ENCODE measurements at places on chromosomes 7 and 10.

- no peaks in the 10 kb centered on the region for H3K27me3 ChIP-seq
- H3K4me3 ChIP-seq = no peak overlapping the region
- DNase-seq = no peak
- peaks cover 26% of the 10 kb centered on the region for H3K4me1 ChIP-seq
- no peak overlapping the region for H3K27ac ChIP-seq
Measured at GRCh38 chr10:10520491-10521385, 496.9 kb upstream of the CELF2 start.

DNA sequence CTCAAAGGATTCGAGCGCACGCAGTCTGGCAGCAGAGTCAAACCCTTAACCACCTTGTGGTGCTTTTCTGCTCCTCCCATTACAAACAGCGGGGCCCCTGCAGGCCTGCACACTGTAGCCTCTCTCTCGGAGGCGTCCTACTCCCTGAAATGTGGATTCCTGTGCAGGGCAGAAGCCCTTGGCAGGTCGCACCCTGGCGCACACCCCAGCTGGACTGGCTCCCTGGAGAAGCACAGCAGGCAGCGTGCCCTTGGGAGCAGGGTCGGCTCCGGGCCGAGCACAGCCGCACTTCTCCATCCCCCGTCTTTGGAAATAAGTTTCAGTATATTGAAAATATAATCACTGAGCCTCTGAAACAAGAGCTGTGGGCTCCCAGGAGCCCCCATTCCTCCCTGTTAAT, 144.1 kb downstream of the C10orf105 start:
- no peaks in the 10 kb centered on the region for H3K4me1 ChIP-seq
- DNase-seq = no peak
- no peak overlapping the region for H3K27ac ChIP-seq
- no peaks in the 10 kb centered on the region for H3K36me3 ChIP-seq
- no peak overlapping the region for H3K4me3 ChIP-seq
- H3K27me3 ChIP-seq = no peaks in the 10 kb centered on the region

GRCh38 chr10:13957856-13958255, 371.1 kb downstream of the PRPF18 start:
- no peaks in the 10 kb centered on the region for H3K27me3 ChIP-seq
- peaks cover 13% of the 10 kb centered on the region for H3K4me1 ChIP-seq
- H3K4me3 ChIP-seq = no peak overlapping the region
- no peak overlapping the region for H3K27ac ChIP-seq
- no peak for DNase-seq
- no peaks in the 10 kb centered on the region for H3K36me3 ChIP-seq

- no peak overlapping the region for H3K27ac ChIP-seq
- H3K4me1 ChIP-seq = no peaks in the 10 kb centered on the region
- H3K27me3 ChIP-seq = peaks cover 10% of the 10 kb centered on the region
- no peak for DNase-seq
- no peaks in the 10 kb centered on the region for H3K36me3 ChIP-seq
- H3K4me3 ChIP-seq = no peak overlapping the region
Measured at GRCh38 chr7:155252444-155252887, 45.2 kb upstream of the INSIG1 start.

DNA sequence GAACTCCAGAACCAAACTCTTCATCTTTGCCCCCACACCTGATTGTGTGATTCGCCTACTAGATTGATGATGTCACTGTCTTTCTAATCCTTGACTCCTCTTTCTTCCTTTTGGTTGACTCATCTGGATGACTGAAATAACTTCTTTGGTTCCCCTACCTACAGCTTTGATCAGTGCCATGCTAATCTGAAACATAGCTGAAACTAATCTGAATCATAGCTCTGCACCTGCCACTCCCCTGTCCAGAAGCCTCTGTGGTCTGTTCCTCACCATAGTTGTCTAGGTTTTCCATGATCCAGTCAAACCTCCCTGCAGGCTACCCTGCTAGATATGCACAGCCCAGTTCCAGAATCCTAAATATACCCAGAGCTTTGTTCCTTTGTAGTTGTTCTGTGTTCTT, 51.9 kb downstream of the ZNF365 start:
- no peaks in the 10 kb centered on the region for H3K27me3 ChIP-seq
- peak; percentile 29 for DNase-seq
- no peaks in the 10 kb centered on the region for H3K36me3 ChIP-seq
- H3K4me1 ChIP-seq = no peaks in the 10 kb centered on the region

DNA sequence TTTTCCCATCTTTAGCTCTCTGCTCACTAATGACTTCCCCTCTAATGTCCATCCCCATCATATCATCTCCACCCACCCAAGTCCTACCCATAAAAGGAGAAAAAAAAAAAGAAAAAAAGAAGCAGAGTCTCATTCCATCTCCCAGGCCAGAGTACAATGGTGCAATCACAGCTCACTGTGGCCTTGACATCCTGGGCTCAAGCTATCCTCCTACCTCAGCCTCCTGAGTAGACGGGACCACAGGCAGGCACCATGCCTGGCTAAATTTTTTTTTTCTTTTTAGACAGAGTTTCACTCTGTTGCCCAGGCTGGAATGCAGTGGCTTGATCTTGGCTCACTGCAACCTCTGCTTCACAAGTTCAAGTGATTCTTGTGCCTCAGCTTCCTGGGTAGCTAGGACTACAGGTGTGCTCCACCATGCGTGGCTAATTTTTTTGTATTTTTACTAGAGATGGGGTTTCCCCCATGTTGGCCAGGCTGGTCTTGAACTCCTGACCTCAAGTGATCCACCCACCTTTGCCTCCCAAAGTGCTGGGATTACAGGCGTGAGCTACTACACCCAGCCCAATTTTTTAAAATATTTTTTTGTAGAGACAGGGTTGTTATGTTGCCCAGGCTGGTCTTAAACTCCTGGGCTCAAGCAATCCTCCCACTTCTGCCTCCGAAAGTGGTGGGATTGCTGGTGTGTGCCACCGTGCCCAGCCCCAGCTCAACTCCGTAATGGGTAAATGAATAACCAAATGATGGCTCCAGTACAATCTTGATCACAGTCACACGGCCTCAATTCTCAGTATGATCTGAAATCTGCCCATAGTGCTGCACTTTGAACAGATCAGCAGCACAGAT, 24.6 kb upstream of the SGMS1 start:
- no peak overlapping the region for H3K27ac ChIP-seq
- no peaks in the 10 kb centered on the region for H3K4me1 ChIP-seq
- no peak overlapping the region for H3K4me3 ChIP-seq
- no peaks in the 10 kb centered on the region for H3K27me3 ChIP-seq

DNA sequence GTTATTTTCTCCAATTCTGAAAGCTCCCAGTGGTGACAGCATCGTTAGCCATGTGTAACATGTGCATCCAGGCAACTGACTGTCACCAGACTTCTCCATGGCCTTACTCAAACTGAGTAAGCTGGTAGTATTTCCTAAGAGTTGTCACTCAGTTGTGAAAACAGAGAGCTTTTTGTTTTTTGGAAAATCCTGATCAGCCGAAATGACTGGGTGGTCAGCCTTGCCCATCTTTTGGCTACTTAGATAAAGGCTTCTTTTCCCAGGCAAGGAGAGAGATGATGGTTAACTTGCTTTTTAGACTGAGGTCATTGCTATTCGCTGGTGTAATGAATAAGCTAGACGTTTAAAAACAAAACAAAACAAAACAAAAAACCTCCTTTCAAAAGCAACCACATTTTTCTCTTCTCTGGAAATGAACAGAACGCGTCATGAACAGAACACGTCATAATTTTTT, 159.5 kb upstream of the KLF14 start:
- DNase-seq = no peak
- H3K4me1 ChIP-seq = peaks cover 14% of the 10 kb centered on the region
- no peaks in the 10 kb centered on the region for H3K27me3 ChIP-seq

GRCh38 chr10:125169279-125169678, 8.9 kb upstream of the CTBP2 start:
- H3K4me3 ChIP-seq = no peak overlapping the region
- no peaks in the 10 kb centered on the region for H3K4me1 ChIP-seq
- no peaks in the 10 kb centered on the region for H3K36me3 ChIP-seq

DNA sequence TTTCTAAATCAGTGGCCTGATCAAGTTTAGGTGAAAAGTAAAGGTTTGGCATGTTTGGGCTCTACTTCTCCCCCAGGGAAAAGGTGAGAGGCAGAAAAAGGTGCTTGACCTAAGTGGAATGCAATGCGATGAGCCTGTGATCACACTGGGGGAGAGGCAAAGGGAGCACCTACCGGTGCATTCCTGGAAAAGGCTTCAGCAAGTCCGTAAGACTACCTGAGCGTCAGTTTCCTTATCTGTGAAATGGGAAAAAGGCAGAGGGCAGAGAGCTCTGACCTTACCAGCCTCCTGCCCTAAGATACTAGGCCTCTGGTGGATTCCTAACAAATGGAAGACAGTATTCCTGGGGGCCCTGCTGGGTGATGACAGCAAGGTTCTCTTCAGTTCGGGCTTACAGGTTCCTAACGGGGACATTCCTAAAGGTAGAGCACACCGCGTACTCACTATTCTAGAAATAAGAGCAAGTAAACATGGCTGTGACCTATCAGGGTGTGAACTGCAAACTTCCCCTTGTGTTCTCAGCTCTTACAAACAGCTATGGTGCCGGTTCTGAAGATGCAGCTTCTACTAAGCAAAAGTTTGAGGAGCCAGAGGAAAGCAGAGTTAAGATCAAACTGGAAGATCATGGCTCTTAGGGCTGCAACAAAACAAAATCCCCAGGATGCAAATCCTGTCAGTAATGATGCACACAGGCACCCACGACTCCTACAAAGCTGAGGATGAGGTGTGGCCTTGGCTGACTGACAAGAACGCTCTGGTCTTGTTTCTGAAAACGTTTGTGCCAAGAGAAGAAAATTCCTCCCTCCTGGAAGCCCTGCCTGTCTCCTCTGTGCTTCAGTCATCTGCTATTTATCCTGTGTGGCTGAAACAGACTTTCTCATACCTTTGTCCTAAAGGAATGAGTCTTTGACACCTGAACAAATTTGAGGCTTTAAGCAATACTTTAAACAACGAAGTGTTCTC, 13.3 kb upstream of the ACSL5 start:
- H3K36me3 ChIP-seq = no peaks in the 10 kb centered on the region
- no peaks in the 10 kb centered on the region for H3K4me1 ChIP-seq
- H3K27ac ChIP-seq = no peak overlapping the region
- no peak overlapping the region for H3K4me3 ChIP-seq

- H3K27ac ChIP-seq = no peak overlapping the region
- peaks cover 13% of the 10 kb centered on the region for H3K4me1 ChIP-seq
- no peaks in the 10 kb centered on the region for H3K27me3 ChIP-seq
- peak overlapping the region; percentile 98 for H3K4me3 ChIP-seq
- H3K36me3 ChIP-seq = no peaks in the 10 kb centered on the region
Measured at GRCh38 chr10:110224992-110225391, 17.6 kb downstream of the MXI1 start.

DNA sequence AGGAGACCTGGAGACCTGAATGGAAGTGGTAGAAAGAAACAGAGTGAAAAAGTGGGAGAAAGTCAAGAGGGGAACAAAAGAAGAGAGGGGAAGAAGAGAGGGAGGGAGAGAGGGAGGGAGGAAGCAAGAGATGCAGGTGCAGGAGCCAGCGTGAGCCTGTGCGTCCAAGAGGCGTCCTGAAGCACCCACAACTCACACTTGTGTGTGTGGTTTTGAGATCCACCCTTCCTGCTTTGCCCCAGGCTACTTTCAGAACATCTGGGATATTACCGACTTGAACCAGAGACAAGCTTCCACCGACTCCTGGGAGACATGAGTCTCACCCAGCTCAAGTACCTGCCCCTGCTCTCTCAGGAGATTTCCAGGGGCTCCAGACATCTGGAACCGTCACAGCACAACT, 9.8 kb downstream of the AFAP1L2 start:
- H3K27me3 ChIP-seq = no peaks in the 10 kb centered on the region
- no peaks in the 10 kb centered on the region for H3K36me3 ChIP-seq
- peaks cover 46% of the 10 kb centered on the region for H3K4me1 ChIP-seq
- no peak for DNase-seq
- no peak overlapping the region for H3K4me3 ChIP-seq

DNA sequence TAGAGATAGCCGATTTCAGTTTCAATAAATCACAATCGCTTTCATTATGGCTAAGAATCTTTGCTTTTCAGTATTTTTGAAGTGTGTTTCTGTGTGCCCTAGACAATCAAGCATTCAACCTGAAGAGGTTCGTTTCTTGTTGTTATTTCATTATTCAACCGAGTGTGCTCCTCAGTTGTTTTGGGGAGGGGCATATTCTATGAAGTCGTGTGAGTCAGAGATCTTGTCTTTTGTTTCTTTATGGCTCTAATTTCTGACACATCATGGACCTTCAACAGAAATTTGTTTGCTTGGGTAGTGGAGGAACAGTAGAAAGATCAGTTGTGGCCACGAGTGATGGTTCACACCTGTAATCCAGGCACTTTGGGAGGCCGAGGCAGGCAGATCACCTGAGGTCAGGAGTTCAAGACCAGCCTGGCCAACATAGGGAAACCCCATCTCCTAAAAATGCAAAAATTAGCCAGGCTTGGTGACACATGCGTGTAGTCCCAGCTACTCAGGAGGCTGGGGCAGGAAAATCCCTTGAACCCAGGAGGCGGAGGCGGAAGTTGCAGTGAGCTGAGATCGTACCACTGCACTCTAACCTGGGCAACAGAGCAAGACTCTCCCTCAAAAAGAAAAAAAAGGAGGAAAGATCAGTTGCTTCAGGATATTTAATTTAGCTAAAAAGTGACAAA, 38.3 kb downstream of the C1QL3 start:
- no peak overlapping the region for H3K4me3 ChIP-seq
- H3K4me1 ChIP-seq = no peaks in the 10 kb centered on the region
- H3K36me3 ChIP-seq = no peaks in the 10 kb centered on the region
- H3K27ac ChIP-seq = no peak overlapping the region
- H3K27me3 ChIP-seq = no peaks in the 10 kb centered on the region

GRCh38 chr10:7161484-7162250, 249.2 kb downstream of the SFMBT2 start:
- H3K36me3 ChIP-seq = no peaks in the 10 kb centered on the region
- no peaks in the 10 kb centered on the region for H3K4me1 ChIP-seq
- H3K27me3 ChIP-seq = no peaks in the 10 kb centered on the region
- no peak overlapping the region for H3K27ac ChIP-seq
- no peak for DNase-seq

GRCh38 chr10:89362929-89363328, 14.9 kb upstream of the IFIT1B start:
- no peaks in the 10 kb centered on the region for H3K4me1 ChIP-seq
- H3K27me3 ChIP-seq = no peaks in the 10 kb centered on the region
- H3K27ac ChIP-seq = no peak overlapping the region
- H3K4me3 ChIP-seq = no peak overlapping the region
- H3K36me3 ChIP-seq = no peaks in the 10 kb centered on the region

DNA sequence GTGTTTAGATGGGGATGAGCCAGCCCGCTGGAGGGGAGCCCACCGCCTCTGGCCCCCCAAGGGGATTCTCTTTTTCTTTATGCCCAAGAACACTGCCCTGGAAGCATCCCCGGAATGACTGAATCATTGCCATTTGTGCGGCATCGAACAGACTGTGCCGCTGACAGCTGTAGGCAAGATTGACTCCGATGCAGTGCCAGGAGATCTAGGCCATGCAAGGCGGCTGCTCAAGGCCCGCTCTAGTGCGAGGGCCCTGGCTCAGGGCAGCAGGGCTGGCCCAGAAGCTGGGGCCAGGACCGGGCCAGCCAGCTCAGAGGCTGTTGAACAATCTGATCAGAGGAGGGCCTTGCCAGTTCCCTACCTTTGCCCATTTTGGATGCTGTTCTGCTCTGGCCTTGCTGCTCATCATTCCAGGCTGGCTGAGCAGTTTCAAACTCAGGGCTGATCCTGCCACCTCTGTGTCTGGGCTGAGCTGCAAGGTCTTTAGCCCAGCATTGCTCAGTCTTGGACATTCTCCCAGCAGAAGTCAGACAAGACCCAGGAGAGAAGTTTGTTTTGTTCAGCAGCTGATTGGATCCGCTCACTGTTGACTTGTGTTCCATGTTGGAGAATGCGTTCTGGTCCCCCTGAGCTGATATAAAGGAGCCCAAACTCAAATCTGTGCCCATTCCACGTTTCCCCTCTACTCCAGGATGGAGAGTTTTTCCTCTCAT, 485.3 kb upstream of the GALNT17 start:
- no peak for DNase-seq
- no peak overlapping the region for H3K27ac ChIP-seq
- no peaks in the 10 kb centered on the region for H3K27me3 ChIP-seq
- peaks cover 2% of the 10 kb centered on the region for H3K36me3 ChIP-seq
- H3K4me3 ChIP-seq = no peak overlapping the region

All from SJCRH30 (cell line).